ENCODE measurements at places on chromosomes 1 and 21. TPM values are rescaled to one million over a fixed set of nuclear protein-coding genes. Genes with fewer than 3 reads are reported as not detected.

- no peak for DNase-seq
- no peak overlapping the region for H3K27ac ChIP-seq
- no peaks in the 10 kb centered on the region for H3K27me3 ChIP-seq
- H3K4me3 ChIP-seq: no peak overlapping the region
- no peaks in the 10 kb centered on the region for H3K36me3 ChIP-seq
Measured at GRCh38 chr1:50699795-50700194, 260.3 kb downstream of the FAF1 start.

DNA sequence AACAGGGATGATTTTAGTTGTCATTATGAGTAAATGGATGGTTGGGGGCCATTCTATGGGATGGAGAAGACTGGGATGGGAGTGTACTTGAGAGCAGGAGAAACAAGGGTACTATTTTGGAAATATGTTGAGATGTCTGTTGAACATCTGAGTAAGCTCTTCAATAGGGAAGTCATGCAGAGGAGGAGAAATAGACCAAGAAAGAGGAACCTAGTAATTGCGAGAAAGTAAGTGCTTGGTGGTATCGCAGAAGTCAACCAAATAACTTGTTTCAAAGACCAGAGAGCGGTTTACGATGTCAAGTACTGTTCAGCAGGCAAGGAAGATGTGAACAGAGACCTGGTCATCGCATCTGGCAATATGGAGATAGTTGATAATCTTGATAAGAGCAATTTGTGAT is 22.4 kb upstream of the CHRM3 start:
- H3K4me3 ChIP-seq: no peak overlapping the region
- no peak overlapping the region for H3K27ac ChIP-seq
- no peaks in the 10 kb centered on the region for H3K4me1 ChIP-seq
- no peaks in the 10 kb centered on the region for H3K27me3 ChIP-seq
- H3K36me3 ChIP-seq: no peaks in the 10 kb centered on the region
- DNase-seq: no peak

DNA sequence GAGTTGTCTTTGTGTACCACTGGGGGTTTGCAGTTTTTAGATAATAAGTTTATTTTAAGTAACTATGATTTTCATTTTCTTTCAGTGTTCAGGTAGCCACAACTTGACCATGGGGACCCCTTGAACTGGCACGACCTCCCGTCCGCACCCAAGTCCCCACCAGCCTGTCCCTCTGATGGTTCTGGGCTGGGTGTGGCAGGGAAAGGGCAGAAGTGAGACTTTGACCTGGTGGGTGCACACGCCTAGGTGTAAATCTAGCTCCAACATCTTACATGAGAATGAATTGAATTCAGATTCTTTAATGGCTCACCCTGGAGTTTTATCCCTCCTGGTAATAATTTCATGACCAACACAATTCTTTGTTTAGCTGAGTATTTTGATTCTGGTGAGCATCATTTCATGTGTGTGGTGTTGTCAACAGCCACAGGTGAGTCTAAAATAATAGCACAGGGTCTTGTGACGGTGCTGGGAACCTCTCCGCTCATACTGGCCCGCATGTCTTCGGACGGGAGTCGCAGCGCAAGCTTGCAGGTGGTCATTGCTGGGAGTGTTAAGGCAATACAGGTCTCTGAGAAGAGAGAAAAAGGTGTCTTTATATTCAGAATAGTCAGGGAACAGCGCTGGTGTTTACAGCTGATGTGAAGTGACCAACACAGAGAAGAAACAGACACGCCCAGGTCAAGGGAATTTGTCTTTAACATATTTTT is 50.8 kb upstream of the POFUT2 start:
- H3K27ac ChIP-seq: no peak overlapping the region
- no peaks in the 10 kb centered on the region for H3K4me1 ChIP-seq
- no peaks in the 10 kb centered on the region for H3K36me3 ChIP-seq
- H3K27me3 ChIP-seq: no peaks in the 10 kb centered on the region

DNA sequence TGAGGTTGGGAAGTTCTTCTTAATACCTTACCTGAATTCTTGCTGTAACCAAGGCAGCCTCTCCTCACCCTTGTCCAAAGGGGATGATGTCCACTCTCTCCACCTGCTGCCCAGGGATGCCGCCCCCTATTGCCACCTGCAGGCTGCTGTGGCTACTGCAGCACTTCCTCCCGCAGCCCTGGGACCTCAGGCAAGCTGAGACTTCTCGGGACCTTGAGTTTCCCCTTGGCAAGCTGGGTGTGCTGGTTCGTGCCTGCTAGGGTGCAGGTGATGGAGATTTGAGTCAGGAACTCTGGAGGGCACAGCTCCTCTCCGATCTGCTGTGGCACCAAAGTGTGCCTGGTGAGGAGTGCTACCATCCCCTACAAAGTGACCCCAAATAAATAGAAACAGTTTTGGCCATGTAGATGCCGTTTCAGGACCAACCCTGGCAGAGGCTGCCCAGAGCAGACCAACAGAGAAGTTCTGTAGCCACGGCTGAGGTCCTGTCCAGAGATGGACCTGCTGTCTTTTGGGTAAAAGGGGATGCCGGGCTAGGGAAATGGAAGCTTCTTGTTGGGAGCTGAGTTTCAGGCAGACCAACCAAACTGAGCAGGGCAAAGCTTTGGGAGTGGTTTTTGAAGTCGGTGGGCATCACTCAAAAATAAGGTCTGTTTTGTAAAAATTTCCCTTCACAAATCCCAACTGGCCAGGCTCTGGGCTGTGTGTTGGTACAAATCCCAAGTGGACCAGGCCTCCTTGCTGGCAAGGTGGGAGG is 31.7 kb downstream of the RUNX3 start:
- peak; percentile 60 for DNase-seq
- H3K4me1 ChIP-seq: no peaks in the 10 kb centered on the region
- no peaks in the 10 kb centered on the region for H3K27me3 ChIP-seq
- H3K36me3 ChIP-seq: no peaks in the 10 kb centered on the region

- H3K4me1 ChIP-seq: no peaks in the 10 kb centered on the region
- no peak for DNase-seq
- H3K36me3 ChIP-seq: no peaks in the 10 kb centered on the region
- peaks cover 4% of the 10 kb centered on the region for H3K27me3 ChIP-seq
- H3K4me3 ChIP-seq: no peak overlapping the region
Measured at GRCh38 chr21:20999659-21000058, 1.4 kb downstream of the NCAM2 start.

DNA sequence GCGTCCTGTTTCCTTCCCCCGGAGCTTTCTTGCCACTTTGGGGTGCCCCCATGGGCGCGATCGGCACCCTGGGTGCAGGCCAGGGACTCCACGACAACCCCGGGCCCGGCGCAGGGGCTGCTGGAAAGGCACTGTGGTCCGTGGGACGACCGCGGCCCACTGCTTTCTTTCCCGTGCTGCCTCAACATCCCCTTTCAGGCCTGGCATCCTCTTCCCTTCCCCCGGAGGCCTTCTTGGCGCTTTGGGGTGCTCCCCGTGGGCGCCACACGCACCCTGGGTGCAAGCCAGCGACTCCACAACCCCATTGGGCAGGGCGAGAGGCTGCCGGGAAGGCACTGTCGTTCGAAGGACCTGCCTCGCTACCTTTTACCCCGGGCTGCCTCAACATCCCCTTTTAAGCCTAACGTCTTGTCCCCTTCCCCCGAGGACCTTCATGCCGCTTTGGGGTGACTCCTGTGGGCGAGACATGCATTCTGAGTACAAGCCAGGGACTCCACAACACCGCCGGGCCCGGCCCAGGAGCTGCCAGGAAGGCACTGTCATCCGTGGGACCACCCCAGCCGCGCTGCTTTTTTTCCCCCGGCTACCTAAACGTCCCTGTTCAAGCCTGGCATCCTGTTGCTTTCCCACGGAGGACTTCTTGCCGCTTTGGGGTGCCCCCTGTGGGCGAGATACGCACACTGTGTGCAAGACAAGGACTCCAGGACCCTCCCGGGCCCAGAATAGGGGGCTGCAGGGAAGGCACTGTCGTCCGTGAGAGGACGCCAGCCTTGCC is 137.8 kb downstream of the LIPI start:
- no peak for DNase-seq
- no peaks in the 10 kb centered on the region for H3K27me3 ChIP-seq
- H3K36me3 ChIP-seq: no peaks in the 10 kb centered on the region
- H3K27ac ChIP-seq: no peak overlapping the region
- no peak overlapping the region for H3K4me3 ChIP-seq

- DNase-seq: no peak
- H3K27ac ChIP-seq: no peak overlapping the region
- peaks cover 7% of the 10 kb centered on the region for H3K4me1 ChIP-seq
- no peak overlapping the region for H3K4me3 ChIP-seq
- H3K36me3 ChIP-seq: no peaks in the 10 kb centered on the region
Measured at GRCh38 chr1:161137881-161138280, 5.4 kb upstream of the DEDD start.

GRCh38 chr21:35079181-35079580 is 30.1 kb upstream of the RUNX1 start:
- no peak for DNase-seq
- no peaks in the 10 kb centered on the region for H3K27me3 ChIP-seq
- no peaks in the 10 kb centered on the region for H3K36me3 ChIP-seq
- H3K4me3 ChIP-seq: no peak overlapping the region
- H3K4me1 ChIP-seq: no peaks in the 10 kb centered on the region

DNA sequence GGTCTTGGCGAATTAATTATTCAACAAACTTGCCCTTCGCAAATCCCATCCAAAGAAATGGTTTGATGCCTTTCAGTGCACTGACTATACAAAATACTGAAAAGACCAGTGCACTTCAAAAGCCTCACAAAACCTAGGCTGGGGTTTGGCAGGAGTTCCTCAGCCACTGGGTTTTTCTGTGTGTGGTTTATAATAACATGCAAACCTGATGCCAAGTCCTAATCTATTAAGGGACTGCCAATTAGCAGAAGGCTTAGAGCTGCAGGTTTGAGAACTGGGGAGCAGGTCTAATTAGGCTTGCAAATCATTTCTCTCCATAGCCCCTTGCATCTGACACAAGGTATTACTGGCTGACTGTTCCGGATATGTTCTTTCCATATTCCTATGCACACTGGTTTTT is 27.7 kb downstream of the PLPP3 start:
- H3K4me1 ChIP-seq: peaks cover 81% of the 10 kb centered on the region
- no peak overlapping the region for H3K4me3 ChIP-seq
- H3K27ac ChIP-seq: no peak overlapping the region
- no peaks in the 10 kb centered on the region for H3K36me3 ChIP-seq
- no peak for DNase-seq
- H3K27me3 ChIP-seq: no peaks in the 10 kb centered on the region

DNA sequence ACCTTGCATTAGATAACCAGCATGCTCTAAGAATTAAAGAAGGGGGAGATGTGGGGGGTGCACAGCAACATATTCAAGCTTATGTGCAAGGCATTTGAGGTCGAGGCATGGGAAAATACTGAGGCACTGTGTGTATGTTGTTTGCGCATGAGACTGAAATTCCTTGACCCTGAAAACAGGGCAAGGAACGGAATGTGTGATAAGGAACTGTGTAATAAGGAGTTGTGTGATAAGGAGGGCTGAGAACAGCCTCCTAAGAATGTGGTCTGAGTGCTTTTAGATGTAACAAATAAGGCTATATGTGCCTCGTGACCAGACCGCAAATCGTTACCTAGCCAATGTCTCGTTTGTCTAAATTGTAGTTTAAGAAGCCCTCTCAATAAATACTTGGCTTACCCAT is 26.5 kb upstream of the ITLN1 start:
- no peak for DNase-seq
- H3K27me3 ChIP-seq: no peaks in the 10 kb centered on the region
- no peak overlapping the region for H3K27ac ChIP-seq
- H3K36me3 ChIP-seq: no peaks in the 10 kb centered on the region

- H3K36me3 ChIP-seq: no peaks in the 10 kb centered on the region
- H3K27me3 ChIP-seq: no peaks in the 10 kb centered on the region
- H3K4me3 ChIP-seq: peak overlapping the region; percentile 40
- H3K27ac ChIP-seq: no peak overlapping the region
Measured at GRCh38 chr1:35577071-35577998, 4.2 kb downstream of the TFAP2E start.

- H3K36me3 ChIP-seq: no peaks in the 10 kb centered on the region
- H3K4me3 ChIP-seq: no peak overlapping the region
- H3K27me3 ChIP-seq: no peaks in the 10 kb centered on the region
Measured at GRCh38 chr1:18965206-18966173, 9.0 kb upstream of the IFFO2 start.

- H3K27me3 ChIP-seq: no peaks in the 10 kb centered on the region
- H3K4me1 ChIP-seq: peaks cover 3% of the 10 kb centered on the region
- no peak for DNase-seq
- no peaks in the 10 kb centered on the region for H3K36me3 ChIP-seq
- peak overlapping the region; percentile 97 for H3K27ac ChIP-seq
- H3K4me3 ChIP-seq: peak overlapping the region; percentile 48
Measured at GRCh38 chr1:8203551-8203950, 114.4 kb upstream of the SLC45A1 start.

DNA sequence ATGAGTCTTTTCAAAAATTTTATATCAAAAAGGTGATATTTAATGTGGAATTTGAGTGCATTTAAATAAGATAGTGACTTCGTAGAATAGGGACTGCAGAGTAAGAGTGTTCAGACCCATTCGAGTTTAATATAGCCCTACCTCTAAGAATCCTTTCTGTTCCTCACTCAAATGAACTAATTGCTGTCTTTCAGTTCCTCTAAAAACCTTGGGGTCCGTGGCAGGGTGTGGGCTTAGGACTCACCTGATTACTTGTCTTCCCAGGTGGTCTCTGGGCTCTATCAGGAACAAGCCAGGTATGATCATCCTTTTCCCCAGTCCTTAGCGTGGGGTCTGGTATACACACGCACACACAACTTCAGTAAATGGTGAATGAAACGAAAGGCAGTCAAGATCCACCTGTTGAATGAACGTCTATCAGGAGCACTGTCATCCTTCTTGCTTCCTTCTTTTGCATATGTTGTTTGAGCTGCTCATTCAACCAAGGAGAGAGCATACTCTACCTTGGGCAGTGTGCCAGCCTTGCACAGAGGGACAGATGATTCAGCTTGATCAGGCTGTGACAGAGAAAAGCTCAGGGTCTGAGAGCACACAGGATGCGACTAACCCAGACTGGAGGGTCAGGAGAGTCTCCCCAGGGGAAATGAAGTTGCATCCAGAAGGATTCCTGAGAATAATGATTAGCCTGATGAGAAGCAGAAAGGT is 1.2 kb upstream of the RNF11 start:
- peaks cover 12% of the 10 kb centered on the region for H3K4me1 ChIP-seq
- H3K36me3 ChIP-seq: no peaks in the 10 kb centered on the region
- no peak overlapping the region for H3K4me3 ChIP-seq
- DNase-seq: peak; percentile 75
- no peaks in the 10 kb centered on the region for H3K27me3 ChIP-seq

TRIM67 gene
- not detected for total RNA-seq

PLPP3 gene
- total RNA-seq: 64.4 TPM

MR1 gene
- total RNA-seq: 5.7 TPM

COL11A1 gene
- total RNA-seq: not detected

Data from right lobe of liver (tissue), 6 donors.